B cell (primary cell): ENCODE measurements at places on chromosomes 13 and 19.

- DNase-seq = no peak
Measured at GRCh38 chr13:27770809-27771208, 21.5 kb upstream of the GSX1 start.

DNA sequence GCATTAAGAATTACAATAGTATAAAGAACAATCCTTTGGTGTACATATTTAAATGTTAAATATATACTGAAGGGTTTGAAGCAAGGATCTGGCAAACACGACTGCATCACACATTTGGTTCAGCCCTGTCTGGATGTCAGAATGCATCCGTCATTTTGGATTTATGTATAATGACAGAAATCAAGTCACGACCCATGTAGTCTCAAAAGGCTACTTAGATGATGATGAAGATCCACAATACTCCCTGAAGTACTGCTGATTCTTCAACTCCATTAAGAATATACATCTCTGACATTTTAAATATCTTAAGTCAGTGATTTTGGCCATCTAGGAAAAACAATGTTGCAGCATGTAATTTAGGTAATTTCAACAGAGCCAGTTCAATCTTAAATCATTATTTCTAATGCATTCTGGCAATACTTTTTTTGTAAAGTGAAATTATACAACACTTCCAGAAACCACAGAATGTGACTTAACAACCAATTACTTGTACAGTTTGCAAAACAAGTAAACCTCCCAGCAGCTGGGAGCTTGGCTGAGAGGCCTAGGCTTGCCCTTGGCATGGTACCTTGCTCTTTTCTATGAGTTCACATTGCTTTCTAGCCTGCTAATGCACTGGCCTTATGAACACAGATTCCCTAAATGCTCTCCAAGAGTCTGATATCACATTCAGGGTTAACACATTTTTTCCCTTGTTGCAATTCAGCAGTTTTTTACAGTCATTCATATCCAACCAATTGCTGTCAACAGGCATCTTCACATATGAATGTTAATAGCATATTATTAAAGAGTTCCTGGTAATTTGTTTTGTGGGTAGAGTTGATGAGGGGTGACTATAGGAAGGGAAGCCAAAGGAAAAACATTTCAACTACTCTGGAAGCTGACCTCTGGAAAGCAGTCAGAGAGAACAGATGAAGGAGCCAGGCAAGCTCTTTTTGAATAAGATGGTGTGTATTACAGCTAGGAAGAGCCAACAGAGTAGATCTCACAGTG is 175.2 kb downstream of the ENOX1 start:
- no peak for DNase-seq

- DNase-seq = no peak
Measured at GRCh38 chr13:59182241-59182640, 981.5 kb downstream of the DIAPH3 start.

DNA sequence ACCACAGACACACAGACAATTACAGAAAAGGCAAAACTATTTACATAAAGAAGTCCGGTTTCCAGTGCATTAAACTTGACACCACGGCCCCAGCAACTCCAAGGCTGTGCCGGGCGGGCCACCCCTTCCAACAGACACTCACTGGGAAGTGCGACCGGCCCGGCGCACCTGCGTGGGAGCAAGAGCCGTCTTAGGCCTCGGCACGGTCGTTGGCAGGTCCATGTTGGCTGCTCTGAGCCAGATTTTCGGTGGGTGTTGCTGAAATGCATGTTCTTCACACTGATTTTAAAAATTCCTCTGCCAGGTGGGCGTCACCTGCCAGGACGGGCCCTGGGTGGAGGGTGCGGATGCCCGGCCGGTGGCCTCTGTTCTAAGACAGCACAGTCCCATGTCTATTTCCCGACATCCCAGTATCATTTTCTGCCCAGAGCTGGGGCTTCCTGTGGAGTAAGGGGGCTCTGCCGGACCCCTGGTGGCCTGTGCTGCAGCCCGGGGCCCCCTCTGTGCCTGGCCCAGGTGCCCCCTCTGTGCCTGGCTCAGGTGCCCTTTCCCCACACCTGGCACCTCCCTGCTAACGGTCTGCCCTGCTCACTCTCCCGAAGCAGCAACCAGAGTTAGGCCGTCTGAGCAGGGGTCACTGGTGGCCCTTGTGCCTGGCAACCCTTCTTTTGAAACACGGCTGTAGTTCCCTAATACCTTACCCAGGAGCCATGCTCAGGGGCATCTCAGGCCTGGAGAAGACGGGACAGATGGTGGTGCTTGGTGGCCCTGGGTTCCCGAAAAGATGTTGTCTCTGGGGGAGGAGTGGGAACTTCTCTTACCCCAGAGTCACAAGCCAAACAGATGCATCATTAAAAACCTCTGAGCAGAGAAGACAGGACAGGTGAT is 9.2 kb downstream of the TMEM255B start:
- no peak for DNase-seq

- DNase-seq = no peak
Measured at GRCh38 chr13:85974608-85975366, 175.6 kb upstream of the SLITRK6 start.

DNA sequence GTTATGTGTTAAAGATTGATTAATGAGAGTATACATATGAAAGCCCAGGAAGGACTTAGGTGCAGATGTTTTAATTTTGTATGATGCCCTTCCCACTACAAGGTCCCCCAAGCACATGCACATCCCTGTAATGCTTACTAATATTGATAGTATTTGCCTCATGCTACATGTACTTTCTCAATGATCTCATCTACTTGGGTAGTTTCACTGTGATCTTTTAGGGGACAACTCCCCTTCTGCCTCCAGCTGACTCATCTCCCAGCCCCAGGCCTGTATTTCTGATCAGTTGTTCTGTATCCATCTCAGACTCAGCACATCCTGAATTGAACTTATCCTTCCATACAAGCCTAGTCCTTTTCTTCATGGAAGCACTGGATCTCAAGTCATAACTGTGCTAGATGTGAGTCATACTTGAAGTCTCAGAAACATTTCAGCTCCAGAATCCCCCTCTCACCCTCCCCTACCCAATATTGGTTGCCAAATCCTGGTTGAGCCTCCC is 49.4 kb upstream of the INTS6 start:
- DNase-seq = no peak

GRCh38 chr19:33700408-33701013 is 78.8 kb downstream of the CHST8 start:
- DNase-seq = no peak
